ENCODE measurements at places on chromosomes 3 and 15. TPM values are rescaled to one million over a fixed set of nuclear protein-coding genes. Genes with fewer than 3 reads are reported as not detected.

Gene MUSTN1
- total RNA-seq, result not detected

Gene GOLGA6L22
- total RNA-seq, result not detected

Gene GASK1A
- 1.5 TPM for total RNA-seq

Gene SENP8
- 1.8 TPM for total RNA-seq

Gene AGBL1
- total RNA-seq, result not detected

Gene ZNF621
- total RNA-seq, result 21.7 TPM

Gene CSTA
- 0.59 TPM for total RNA-seq

Gene CTDSPL
- 22.7 TPM for total RNA-seq

Gene ZCWPW2
- 0.74 TPM for total RNA-seq

Gene TPRA1
- total RNA-seq, result 44.2 TPM

Gene TTLL13
- total RNA-seq, result not detected

Gene PLSCR1
- total RNA-seq, result 13.7 TPM

Gene ALS2CL
- total RNA-seq, result 0.30 TPM

Gene ZMYND10
- 0.88 TPM for total RNA-seq

Gene MANF
- total RNA-seq, result 230 TPM

Gene ACSBG1
- not detected for total RNA-seq

Gene FRMD5
- total RNA-seq, result 16.5 TPM

Gene ESYT3
- 1.6 TPM for total RNA-seq

Gene CHRD
- total RNA-seq, result 0.55 TPM

Gene GAP43
- total RNA-seq, result 0.89 TPM

Gene FAM107A
- not detected for total RNA-seq

Gene SMAD6
- 25.5 TPM for total RNA-seq

Gene PP2D1
- not detected for total RNA-seq

Gene EIF4E3
- 1.2 TPM for total RNA-seq

Gene MORC1
- not detected for total RNA-seq

Gene RABL3
- 27.9 TPM for total RNA-seq

Gene SEC62
- 66.2 TPM for total RNA-seq

Gene SYNM
- 48.4 TPM for total RNA-seq

Gene ITIH1
- total RNA-seq, result not detected

Gene CDV3
- 177 TPM for total RNA-seq

Gene AMIGO3
- total RNA-seq, result not detected

Gene C2CD4B
- not detected for total RNA-seq

Gene XCR1
- not detected for total RNA-seq

Gene STT3B
- 347 TPM for total RNA-seq

Gene GOLGA6D
- total RNA-seq, result not detected

Gene CADPS
- total RNA-seq, result 16.9 TPM

Gene MBNL1
- total RNA-seq, result 181 TPM

Gene ITPR1
- total RNA-seq, result 57.9 TPM

Gene PTX3
- total RNA-seq, result 687 TPM

Gene ZNF774
- total RNA-seq, result 2.1 TPM

Gene RPL15
- 3,101 TPM for total RNA-seq

Gene PRR20G
- total RNA-seq, result not detected

Gene PLOD2
- 1,580 TPM for total RNA-seq

Gene SATB1
- total RNA-seq, result 11.0 TPM

Gene DPP8
- 46.3 TPM for total RNA-seq

Gene SPTBN5
- 1.8 TPM for total RNA-seq

Gene EEF1AKMT4
- total RNA-seq, result 2.4 TPM

Gene GRK7
- 0.05 TPM for total RNA-seq

Data from smooth muscle cell of the umbilical artery (primary cell).